ENCODE measurements at places on chromosomes 7 and 10. TPM values are rescaled to one million over a fixed set of nuclear protein-coding genes. Genes with fewer than 3 reads are reported as not detected.
A peak's percentile ranks its signal among the peaks of the same experiment; 100 is the strongest.

The CLRN3 gene
- total RNA-seq: not detected

The LIPN gene
- not detected for total RNA-seq

The BAIAP2L1 gene
- total RNA-seq: 1.1 TPM

DNA sequence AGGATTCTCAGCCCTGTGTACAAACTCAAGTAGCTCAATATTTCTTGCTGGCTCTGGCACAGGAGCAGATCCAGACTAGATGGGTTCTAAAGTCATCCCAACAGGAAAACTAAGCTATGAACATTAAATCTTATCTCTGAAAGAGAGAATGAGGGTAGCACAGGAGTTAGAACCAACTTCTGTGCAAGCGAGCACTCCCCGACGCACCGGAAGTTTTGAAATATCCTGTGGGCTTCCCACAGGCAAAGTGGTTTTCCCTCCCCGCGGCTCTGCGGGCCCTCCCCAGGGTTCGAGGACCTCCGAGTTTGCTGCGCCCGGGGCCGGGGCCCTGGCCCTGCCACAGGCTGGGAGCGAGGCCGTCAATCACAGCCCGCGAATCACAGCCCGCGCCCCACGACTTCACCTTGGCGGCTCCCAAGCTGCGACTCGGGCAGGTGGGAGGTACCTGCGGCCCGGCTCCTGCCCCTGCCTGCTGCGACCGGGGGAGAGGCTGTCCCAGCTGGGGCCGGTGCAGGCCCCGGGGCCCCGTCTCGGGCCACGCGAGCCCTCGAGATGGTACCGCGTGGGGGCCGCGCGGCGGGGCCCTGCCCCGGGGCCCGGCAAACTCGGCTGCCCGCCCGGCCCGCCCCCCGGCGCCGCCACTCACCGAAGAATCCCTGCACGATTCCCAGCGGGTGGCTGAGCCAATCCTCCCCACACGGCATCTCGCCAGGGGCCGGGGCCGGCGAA lies 598 bp downstream of the MCMBP start:
- peaks cover 31% of the 10 kb centered on the region for H3K4me1 ChIP-seq
- peak overlapping the region; percentile 53 for H3K27ac ChIP-seq
- peak; percentile 90 for DNase-seq
- no peaks in the 10 kb centered on the region for H3K36me3 ChIP-seq

- H3K4me1 ChIP-seq: peaks cover 6% of the 10 kb centered on the region
- H3K36me3 ChIP-seq: peaks cover 4% of the 10 kb centered on the region
- H3K27me3 ChIP-seq: no peaks in the 10 kb centered on the region
- H3K4me3 ChIP-seq: no peak overlapping the region
- no peak for DNase-seq
- H3K27ac ChIP-seq: no peak overlapping the region
Observed at GRCh38 chr10:35015843-35016408, 74.2 kb downstream of the CUL2 start.

The EMX2 gene
- not detected for total RNA-seq

DNA sequence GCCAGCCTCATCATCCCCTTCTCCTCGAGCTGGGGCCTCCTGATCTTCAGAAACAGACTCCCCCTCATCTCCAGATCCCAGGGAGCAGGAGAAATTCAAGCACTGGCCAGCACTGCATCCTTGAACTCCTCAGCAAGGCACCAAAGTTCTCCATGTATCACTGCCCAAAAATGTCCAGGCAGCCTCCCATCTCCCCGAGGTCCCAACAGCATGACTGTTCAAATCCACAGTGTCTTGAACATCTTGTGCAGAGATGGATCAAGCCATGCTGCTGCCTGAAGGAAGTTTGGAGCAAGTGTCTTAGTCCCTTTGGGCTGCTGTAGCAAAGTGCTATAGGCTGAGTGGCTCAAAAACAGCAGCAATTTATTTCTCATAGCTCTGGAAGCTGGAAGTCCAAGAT lies 115.5 kb upstream of the GALNT17 start:
- H3K4me3 ChIP-seq: no peak overlapping the region
- no peaks in the 10 kb centered on the region for H3K27me3 ChIP-seq
- no peak for DNase-seq

DNA sequence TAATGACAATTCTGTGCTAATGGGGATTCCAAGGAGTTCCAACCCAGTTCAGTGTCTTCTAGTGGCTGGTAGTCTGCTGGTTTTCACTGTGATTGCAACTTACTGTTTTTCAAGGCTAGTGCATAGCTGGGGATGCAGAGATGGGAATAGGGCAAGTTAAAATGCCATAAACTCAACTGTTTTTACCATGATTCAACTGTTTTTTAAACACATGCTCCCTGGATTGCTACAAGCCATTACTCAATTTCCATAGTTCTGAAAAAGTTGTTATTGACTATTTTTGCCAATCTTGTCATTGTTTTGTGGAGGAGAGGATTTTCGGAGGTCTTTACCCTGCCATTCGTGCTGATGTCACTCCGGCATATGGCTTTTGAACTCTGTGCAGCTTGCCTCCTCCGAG lies 245.3 kb downstream of the SUGCT start:
- no peak overlapping the region for H3K27ac ChIP-seq
- no peak for DNase-seq
- H3K36me3 ChIP-seq: no peaks in the 10 kb centered on the region
- H3K27me3 ChIP-seq: no peaks in the 10 kb centered on the region

DNA sequence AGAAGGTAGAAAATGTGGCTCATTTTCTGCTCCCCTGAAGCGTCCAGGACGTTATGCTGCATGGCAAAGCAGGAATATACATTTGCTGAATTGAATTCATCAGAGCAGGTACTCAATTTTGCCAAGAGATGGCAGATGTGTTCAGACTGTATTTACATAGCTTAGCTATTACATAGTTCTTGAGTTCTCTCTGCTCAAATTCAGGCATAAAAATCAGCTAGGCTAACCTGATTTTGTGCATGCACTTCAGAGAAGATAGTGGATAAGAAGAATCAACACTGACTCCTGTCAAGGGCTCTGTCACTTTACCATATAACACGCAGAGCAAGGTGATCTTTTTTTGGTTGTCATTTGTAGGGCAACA lies 209.2 kb upstream of the FAM3C start:
- no peaks in the 10 kb centered on the region for H3K36me3 ChIP-seq
- no peak overlapping the region for H3K27ac ChIP-seq
- no peaks in the 10 kb centered on the region for H3K4me1 ChIP-seq
- no peak for DNase-seq

GRCh38 chr10:101993221-101993620 lies 62.8 kb downstream of the ARMH3 start:
- peaks cover 4% of the 10 kb centered on the region for H3K36me3 ChIP-seq
- H3K27me3 ChIP-seq: no peaks in the 10 kb centered on the region
- H3K4me3 ChIP-seq: no peak overlapping the region

The ZCWPW1 gene
- 1.3 TPM for total RNA-seq

The MSS51 gene
- 4.4 TPM for total RNA-seq

- DNase-seq: no peak
- peaks cover 5% of the 10 kb centered on the region for H3K27me3 ChIP-seq
- no peaks in the 10 kb centered on the region for H3K4me1 ChIP-seq
- H3K4me3 ChIP-seq: no peak overlapping the region
Observed at GRCh38 chr7:26233902-26234511, 32.5 kb downstream of the CBX3 start.

- no peak for DNase-seq
- H3K36me3 ChIP-seq: no peaks in the 10 kb centered on the region
- H3K27ac ChIP-seq: no peak overlapping the region
- H3K4me1 ChIP-seq: no peaks in the 10 kb centered on the region
- H3K27me3 ChIP-seq: peaks cover 15% of the 10 kb centered on the region
Observed at GRCh38 chr10:114911801-114912469, 26.1 kb upstream of the TRUB1 start.

The KNDC1 gene
- total RNA-seq: 0.36 TPM

DNA sequence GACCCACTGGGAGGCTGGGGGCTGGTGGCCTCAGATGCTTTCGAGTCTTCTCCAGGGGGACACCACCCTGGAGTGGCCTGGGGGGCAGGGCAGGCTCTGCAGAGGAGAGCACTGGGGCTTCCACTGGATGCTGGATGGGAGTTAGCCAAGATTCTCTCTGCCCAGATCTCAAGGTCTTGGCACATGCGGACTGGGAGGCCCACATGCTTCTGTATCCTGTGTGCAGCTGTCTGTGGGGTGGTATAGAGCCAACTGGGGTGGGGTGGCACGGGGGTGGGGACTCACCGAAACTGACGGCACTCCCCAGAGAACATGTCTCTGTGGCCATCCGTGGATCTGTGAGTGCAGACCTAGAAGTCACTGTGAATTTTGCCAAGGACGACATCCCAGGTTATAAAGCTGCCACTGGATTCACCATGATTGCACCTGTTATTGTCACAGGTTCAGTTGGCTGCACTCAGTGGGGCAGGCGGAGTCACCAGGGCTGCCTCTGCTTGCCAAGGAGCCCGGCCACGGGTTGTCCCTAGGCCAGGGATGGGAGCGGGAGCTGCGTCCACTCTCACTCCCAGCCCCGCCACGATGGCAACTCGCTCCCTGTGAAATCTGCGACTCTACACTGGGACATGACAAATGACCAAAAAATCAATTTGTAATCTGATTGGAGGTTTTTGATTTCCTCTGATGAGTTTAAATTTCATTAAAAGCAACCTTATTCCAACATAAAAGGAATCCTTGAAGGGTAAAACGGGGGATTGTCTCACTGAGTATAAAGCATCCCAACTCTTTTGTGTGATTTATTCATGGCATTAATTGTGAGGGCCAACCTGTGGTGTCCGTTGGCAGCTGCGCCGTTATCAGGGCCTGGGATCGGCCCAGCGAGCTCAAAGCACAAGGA lies 131.3 kb downstream of the EBF3 start:
- H3K4me1 ChIP-seq: no peaks in the 10 kb centered on the region
- no peak overlapping the region for H3K4me3 ChIP-seq
- no peak overlapping the region for H3K27ac ChIP-seq
- no peak for DNase-seq
- no peaks in the 10 kb centered on the region for H3K27me3 ChIP-seq
- no peaks in the 10 kb centered on the region for H3K36me3 ChIP-seq

- no peak overlapping the region for H3K27ac ChIP-seq
- no peak for DNase-seq
- H3K4me3 ChIP-seq: no peak overlapping the region
- H3K27me3 ChIP-seq: peaks cover 6% of the 10 kb centered on the region
- no peaks in the 10 kb centered on the region for H3K36me3 ChIP-seq
Observed at GRCh38 chr10:13712837-13713581, 126.2 kb downstream of the PRPF18 start.

The TSPAN15 gene
- total RNA-seq: 1.2 TPM

- no peaks in the 10 kb centered on the region for H3K27me3 ChIP-seq
- H3K36me3 ChIP-seq: no peaks in the 10 kb centered on the region
- DNase-seq: no peak
- H3K27ac ChIP-seq: no peak overlapping the region
- H3K4me1 ChIP-seq: no peaks in the 10 kb centered on the region
Observed at GRCh38 chr10:60465801-60466200, 76.1 kb upstream of the ANK3 start.

GRCh38 chr10:110430340-110431273 lies 67.1 kb upstream of the DUSP5 start:
- H3K4me3 ChIP-seq: no peak overlapping the region
- no peak for DNase-seq
- no peaks in the 10 kb centered on the region for H3K27me3 ChIP-seq
- peak overlapping the region; percentile 91 for H3K27ac ChIP-seq
- no peaks in the 10 kb centered on the region for H3K36me3 ChIP-seq

The BZW2 gene
- 50.5 TPM for total RNA-seq

The HKDC1 gene
- total RNA-seq: not detected

The LRRC61 gene
- total RNA-seq: 27.1 TPM

GRCh38 chr7:49630513-49630912 lies 142.9 kb upstream of the VWC2 start:
- no peak overlapping the region for H3K27ac ChIP-seq
- H3K36me3 ChIP-seq: no peaks in the 10 kb centered on the region
- no peaks in the 10 kb centered on the region for H3K27me3 ChIP-seq
- DNase-seq: no peak

GRCh38 chr7:133511252-133511651 lies 258.4 kb downstream of the EXOC4 start:
- peaks cover 10% of the 10 kb centered on the region for H3K4me1 ChIP-seq
- no peaks in the 10 kb centered on the region for H3K27me3 ChIP-seq

All from natural killer cell treated with Interleukin-12 subunit alpha and Interleukin-12 subunit beta and Interleukin-15 and Interleukin-18, amount 100 ng/mL, for 72 hours (primary cell).